RPMI7951 (cell line): ENCODE measurements at places on chromosomes 13 and 19. TPM values are rescaled to one million over a fixed set of nuclear protein-coding genes. Genes with fewer than 3 reads are reported as not detected.

DNA sequence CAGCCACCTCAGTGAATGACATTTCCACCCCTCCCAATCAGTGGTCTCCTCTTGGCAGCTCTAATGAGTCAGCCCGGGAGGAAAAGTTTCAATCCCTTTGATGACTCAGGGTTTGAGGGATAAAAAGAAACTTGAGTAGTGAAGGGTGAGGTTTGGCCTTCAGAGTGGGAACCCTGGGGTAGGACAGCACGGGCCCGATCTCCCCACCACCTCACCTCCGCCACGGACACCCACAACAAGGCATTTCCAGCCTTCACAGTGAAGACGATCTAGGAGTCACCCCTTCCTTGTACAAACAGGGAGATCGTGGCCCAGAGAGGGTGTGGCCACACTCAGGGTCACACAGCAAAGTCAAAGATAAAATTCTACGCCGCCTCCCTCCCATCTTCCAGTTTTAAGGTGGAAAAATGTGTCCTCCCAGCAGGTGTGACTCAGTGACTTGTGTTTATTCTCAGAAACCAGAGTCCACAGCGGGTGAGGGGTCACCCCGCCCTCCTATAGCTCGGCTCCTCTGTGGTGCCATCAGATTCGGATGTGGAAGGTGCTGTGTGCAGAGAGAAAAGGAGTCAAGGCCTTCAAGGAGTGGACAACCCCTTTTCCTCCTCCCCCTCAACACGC lies 12.3 kb downstream of the CIB3 start:
- peak; percentile 79 for DNase-seq

DNA sequence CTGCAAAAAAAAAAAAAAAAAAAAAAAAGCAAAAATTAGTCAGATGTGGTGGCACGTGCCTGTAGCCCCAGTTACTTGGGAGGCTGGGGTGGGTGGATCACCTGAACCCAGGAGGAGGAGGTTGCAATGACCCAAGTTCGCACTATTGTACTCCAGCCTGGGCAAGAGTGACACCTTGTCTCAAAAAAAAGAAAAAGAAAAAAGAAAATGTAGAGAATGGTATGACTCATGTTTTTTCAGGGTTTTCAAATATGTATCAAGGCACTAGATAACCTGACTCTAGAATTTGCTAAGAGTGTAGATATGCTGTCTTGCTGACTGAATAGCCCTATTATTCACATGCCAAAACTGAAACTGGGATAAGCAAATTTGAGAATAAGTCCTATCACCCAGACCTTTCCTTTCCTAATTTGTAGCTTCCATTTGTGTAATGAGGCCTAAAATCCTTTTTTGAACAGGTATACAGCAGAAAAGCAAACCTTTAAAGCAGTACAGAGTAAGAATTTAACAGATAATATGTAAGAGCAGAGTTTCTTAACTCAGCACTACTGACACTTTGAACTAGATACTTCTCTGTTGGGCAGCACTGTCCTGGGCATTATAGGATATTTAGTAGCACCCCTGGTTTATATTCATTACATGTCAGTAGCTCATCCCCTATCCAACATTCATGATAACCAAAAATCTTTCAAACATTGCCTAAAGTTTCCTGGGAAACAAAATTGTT lies 108.6 kb downstream of the ELF1 start:
- DNase-seq: no peak

DNA sequence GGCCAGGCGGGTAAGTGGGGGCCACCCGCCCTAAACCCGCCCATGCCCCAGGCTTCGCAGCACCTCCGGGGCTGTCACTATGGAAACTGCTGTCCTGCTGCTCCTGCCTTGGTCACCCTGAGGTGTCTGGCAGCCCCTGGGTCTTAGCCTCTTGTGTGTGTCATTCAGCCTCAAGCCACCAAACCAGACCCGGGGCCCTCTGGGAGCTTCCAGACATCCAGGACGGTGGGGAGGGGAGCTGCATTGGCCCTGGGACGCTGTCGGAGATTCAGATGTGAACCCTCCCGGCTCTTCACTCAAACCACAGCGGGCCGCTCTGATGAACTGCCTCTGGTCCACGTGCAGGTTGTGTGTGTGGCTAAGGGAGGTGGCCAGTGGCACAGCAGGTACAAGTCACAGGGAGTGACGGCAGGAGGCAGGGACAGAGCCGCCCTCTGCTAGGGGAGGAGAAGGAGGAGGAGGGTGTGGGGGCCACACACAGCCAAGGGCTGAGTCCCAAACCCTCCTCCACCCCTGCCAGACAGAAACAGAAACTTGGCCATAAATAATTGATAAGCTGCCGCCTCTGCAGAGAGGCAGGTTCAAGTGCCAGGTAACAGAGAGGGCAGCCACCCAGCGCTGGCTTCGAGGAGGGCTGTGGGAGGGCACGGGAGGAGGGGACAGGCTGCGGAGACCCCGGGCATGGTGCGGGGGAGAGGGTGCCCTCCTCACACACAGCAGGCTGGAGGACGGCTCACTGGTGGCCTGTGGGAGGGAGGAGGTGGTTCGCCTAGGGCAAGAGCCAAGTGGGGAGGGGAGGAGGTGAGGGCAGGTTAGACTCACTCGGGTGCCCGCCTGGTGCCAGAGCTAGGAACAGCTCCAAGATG lies 8.0 kb downstream of the NANOS3 start:
- no peak for DNase-seq

DNA sequence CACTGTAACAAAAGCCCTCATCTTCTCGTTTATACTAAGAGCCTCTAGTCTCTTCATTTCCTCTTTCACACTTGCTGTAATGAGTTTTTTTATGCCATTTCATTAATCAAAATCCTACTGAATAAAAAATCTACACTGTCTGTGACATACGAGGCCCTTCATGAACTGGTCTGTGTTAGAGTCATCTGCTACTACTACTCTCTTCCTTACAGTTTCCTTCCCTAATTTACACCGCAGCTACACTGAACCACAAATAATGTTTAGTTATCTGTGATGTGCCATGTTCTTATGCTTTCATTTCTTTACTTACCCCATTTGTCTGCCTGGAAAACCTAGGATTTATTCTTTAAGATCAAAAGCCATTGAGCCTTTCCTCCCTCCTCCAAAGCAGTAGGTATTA lies 16.0 kb downstream of the UFM1 start:
- no peak for DNase-seq

The C19orf33 gene
- total RNA-seq: not detected in 2 replicates

DNA sequence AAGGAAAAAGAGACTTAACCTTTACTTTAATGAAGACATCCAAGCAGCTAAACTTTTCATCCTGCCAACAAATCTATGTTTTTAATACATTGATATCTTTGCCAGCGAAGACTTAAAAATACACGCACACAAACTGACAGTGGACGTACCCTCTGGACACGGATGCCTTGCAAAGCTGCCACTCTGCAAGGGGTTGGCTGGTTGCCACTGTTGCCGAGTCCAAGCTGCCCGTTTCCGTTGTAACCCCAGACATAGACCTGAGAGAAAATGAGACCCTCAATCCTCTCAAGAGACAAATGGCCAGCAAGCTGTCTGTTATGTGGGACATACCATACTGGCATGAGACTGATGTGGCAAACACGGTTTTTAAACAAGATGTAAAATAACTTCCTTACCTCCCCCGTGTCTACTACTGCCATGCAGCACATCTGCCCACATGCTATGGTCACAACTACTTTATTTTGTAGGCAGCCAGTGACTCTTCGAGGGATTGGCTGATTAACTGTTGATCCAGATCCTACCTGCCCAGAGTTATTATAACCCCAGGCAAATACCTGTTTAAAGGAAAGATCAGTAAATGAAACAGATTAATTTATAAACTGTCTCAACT lies 21.2 kb downstream of the RCBTB2 start:
- no peak for DNase-seq

DNA sequence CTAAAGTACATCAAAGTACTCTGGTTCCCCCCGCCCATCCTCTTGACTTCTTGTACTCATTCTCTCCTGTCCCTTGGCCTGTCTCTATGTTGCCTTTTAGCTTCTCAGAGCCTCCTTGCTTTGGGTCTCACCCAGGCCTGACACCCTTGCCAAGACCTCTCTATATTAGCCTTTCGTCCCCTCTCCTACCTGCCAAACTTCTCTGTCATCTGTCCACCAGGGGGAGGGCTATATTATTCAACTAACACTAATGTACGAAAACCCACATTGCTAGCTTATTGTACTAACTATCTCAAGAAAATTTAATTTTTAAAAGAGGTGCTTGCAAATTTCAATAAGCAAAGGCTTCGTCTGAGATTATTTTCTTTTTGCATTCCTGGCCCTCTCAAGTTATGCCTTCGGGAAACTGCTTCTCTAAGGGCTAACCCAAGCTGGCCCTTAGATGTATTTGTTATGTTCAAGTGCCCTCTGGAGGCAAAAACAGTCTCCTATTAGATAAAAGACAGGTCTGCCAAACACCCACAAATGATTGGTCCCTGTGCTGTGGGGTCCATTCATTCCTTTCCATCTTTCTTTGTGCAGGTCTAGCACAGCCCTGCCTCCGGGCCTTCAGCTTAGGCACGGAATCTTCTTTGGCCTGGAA lies 6.3 kb upstream of the MRPS31 start:
- peak; percentile 56 for DNase-seq

- DNase-seq: no peak
Observed at GRCh38 chr19:4087787-4088679, 21.3 kb upstream of the ZBTB7A start.

The CNN1 gene
- total RNA-seq: 0.96 and 3.0 TPM in 2 replicates

DNA sequence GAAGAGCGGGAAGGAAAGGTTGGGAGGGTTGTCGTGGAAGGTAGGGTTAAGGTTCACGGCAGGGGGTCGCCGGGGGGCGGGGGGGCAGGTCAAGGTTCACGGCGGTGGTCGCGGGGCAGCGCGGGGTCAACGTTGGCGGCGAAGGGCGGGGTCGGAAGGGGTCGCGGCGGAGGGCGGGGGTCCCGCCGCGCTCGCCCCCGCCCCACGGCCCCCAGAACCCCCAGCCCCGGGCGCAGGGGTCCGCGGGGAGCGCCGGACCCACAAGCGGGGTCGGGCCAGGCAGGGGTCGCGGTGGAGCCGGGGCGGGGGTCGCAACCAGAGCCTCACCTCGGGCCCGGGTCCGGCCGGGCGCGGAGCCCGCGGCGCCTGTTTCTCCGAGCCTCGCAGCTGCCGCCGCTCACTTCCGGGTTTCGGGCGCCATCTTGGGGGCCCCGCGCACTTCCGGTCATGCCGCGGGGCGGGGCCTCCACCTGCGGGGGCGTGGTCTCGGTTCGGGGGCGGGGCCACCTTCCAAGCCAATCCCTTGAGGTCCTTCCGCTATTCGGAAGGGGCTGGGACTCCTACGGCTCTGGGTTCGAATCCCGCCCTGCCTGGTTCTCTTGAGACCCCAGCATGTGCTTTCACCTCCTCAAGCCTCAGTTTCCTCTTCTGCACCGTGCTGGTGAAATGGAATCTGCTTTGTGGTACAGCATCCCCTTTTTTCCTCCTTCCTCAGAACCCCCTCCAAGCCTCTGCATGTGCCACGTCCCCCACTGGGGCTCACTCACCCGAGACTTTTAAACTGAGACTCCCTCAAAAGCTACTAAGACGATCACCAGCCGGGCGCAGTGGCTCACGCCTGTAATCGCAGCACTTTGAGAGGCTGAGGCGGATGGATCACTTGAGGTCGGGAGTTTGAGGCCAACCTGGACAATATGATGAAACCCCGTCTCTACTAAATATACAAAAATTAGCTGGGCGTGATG lies at the start of gene SBNO2:
Gene SBNO2, minus strand, starts transcription at position 424 of the 965 bp plus-strand sequence. CDS start 19,992 bp downstream, outside the sequence.
- peak; percentile 77 for DNase-seq

DNA sequence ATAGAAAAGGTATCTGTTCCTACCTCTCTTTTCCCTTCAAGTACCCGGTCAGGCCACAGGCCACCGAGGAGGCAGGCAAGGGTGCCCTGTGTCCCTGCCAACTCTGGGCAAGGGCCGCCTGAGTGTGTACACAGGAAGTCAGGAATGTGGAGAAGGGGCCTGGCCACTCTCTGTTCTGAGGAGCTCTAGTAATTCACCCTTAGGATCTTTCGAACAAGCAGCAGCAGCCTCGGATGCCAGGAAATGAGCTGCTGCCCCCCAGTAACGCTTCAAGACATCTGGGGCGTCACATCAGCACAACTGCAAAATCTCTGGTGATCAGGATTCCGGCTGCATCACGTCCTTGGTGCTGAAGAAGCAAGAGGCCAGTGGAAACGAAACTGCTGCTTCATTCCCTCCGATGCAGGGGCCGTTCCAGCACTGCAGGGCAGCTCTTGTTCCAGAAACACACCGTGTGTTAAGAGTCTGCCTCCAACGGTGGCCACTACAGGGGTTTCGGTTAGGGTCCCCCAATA lies 2.0 kb downstream of the RAB20 start:
- peak; percentile 44 for DNase-seq

The VSIG10L gene
- 1.3 and 1.7 TPM in 2 replicates for total RNA-seq

DNA sequence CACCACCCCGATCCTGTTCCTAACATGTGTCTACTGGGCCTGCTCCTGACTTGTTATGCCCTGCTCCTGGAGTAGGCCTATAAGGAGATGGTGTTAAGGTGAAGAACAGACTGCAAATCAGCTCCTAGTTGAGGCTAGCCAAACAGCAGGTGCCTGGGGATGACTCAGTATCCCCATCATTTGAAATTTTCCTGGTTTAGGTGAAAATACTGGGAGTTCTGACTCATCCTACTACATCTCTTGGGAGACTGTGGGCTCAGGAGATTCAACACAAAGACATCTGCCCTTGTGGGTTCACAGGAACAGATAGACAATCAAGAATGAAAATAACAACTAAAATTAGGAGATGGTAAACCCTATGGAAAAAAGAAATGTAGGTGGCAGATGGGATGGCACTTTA lies 41.2 kb downstream of the BRD4 start:
- peak; percentile 61 for DNase-seq

DNA sequence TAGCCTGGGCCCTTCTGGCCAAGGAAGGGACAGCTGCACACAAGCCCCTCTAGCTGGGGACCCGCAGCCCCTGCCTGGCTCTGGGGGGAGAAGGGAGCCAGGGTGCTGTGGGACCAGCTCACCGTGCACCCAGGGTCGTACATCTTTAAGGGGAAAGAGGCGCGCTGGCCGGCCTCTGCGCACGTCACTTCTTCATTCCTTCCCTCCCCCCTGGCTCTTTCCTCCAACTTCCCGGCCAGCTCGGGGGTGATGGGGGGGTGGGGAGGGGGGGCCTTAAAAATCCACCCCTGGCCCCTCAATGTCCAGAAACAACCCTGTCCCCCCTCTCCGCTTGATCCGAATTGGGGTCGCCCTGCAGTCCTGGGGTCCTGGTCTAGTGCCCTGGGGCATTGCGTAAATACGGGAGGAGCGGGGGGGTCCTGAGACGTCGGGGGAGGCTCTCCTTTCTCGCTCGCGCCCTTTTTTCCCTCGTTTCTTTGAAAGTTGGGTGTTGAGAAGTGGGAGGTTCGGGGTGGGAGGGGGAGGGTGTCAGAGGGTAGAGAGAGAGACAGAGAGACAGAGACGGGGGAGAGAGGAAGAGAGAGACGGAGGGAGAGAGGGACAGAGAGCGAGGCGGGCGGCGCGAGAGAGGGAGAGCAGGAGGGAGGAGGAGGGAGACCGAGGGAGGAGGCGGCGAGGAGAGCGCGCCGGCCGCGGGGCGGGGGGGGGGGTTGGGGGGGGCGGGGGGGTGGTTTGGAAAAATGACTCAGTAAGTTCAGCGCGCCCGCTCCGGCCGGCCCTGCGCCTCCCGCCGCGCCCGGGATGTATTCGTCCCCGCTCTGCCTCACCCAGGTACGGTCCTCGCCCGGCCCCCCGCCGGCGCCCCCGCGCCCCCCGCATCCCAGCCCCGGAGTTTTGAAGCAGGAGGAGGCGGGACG lies at the start of gene NFIC:
Gene NFIC, plus strand, starts transcription at position 748 of the 917 bp plus-strand sequence. Its CDS starts 54 bp downstream, at position 802.
- peak; percentile 89 for DNase-seq
